ENCODE measurements at places on chromosomes 13 and 19.
A peak's percentile ranks its signal among the peaks of the same experiment; 100 is the strongest.

- no peak for DNase-seq
Observed at GRCh38 chr13:24008679-24009078, 111.4 kb upstream of the C1QTNF9B start.

DNA sequence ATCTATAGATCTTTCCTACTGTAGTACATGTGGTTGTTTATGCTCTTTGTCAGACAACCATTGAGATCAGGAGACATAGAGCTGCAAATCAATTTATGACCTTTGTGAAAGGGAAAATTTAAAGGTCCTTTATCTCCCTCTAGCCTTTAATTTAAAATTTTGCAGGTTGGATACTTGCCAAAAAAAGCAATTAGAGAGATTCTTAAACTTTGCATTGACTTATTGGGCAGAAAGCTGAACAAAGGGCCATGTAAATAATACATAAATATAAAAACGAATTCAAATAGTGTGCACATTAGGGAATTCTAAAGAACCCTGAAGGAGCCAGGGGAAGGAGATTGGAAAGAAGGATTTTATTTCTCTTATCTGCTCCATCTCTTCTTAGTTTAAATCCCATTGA is 22.0 kb upstream of the RB1 start:
- DNase-seq: peak; percentile 9

- DNase-seq: no peak
Observed at GRCh38 chr13:50323440-50324065, 308.3 kb downstream of the KCNRG start.

GRCh38 chr13:98606296-98606695 is 29.4 kb upstream of the STK24 start:
- DNase-seq: no peak

DNA sequence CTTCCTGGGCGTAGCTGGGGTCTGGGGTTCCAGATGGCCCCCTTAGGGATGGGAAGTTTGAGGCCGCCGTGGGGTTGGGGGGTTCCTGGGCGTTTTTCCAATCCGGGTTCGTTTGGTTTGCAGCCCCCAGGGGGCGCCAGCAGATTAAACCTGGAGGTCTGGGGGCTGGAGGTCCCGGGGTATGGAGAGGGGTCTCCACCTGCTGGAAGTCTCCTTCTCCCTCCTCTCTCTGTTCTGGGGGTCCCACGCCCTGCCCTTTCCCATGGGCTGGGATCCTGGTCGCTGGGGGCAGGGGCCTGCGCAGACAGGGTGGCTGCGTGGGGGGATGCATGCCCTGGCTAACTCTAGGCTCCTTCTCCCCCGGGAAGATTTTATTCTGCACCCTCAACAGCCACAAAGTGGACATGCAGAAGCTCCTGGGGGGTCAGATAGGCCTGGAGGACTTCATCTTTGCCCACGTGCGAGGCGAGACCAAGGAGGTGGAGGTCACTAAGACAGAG is 899 bp downstream of the GIPC3 start:
- peak; percentile 6 for DNase-seq

GRCh38 chr19:50645107-50645506 is 4.1 kb upstream of the C19orf81 start:
- DNase-seq: no peak

- no peak for DNase-seq
Observed at GRCh38 chr19:16012552-16012951, 63.7 kb upstream of the TPM4 start.

- peak; percentile 92 for DNase-seq
Observed at GRCh38 chr13:91162180-91162579, 185.3 kb upstream of the MIR17HG start.

DNA sequence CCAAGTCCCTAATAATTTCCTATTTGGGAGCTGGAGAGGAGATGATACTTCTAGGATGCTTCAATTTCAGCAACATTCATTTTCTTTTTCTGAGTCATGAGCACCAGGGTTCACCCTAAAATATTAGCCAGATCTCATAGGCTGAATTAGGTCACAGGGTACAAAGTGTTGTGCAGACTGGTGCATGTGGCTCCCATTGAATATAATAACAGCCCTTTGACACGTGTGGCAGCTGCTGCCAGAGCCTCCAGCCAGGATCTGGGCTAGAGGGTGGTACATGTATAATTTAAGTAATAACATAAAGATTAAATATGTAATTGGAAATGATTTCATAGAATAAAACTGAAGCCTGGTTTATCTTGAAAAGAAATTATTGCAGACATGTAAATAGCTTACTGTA is 244.9 kb downstream of the ATP8A2 start:
- no peak for DNase-seq

GRCh38 chr19:43572171-43572588 is 3.1 kb downstream of the XRCC1 start:
- DNase-seq: peak; percentile 44

GRCh38 chr19:55099557-55100506 is 17.6 kb downstream of the PPP1R12C start:
- no peak for DNase-seq

- DNase-seq: no peak
Observed at GRCh38 chr19:17505223-17505622, 6.2 kb upstream of the PGLS start.

DNA sequence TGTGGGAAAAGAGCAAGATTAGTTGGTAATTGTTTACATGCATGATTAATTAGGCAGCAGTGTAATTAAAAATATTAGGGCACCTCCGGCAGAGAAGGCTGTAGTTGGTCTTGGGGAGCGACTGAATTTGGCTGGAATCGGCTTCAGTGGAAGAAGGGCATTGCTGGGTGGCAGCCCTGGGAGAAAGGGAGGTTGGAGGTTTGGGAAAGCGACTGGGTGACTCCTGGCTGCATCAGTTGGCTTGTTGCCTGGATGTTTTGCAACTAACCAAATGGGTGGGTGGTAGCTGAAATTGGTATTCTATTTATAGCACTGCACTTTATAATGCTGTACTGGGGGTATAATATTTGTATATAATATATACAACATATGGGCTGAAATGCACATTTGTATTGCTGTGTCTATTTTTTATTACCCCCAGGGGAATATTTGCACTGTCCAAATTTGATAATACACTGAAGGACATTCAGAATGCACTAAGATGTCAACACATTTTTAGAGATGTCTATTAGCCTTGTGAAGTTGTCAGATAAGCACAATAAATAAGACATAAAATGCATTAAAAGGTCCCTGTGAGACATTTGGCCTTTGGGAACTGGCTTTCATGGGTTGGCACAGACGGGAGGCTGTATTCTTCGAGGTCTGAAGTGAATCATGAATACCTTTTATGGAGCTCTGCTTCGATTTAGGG is 1.7 kb downstream of the B3GLCT start:
- DNase-seq: no peak

GRCh38 chr19:33252971-33253370 is 27.3 kb upstream of the SLC7A10 start:
- DNase-seq: no peak

DNA sequence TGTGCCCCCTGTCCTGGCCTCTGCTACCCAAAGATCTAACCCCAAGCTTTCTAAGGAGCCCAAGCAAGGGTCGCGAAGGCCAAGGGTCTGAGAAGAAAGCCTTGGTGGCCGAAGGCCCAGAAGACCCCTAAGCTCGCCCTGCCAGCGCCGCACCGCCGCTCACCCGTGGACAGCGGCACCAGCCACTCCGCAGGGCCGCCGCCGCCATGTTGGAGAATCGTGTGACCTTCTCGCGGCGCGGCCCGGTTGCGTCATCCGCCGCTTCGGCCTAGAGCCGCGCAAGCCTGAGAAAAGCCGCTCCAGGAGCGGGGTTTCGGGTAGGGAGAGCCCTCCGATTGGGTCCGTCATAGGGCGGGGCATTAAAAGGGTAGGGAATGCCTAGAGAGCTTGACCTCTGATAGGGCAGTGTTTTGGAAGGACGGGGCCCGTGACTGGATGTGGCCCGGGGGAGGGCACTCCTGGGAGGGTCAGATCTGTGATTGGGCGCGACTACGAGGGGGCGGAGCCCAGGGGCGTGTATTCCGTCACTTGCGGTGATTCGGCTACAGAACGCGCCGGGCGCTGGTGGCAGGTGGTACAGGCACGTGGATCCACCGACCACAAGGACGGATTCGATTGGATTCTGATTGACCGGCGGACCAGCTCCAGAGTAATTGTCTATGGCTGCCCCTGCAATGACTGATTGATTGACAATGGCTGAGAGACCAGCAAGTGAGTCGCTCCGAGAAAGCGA is at the start of gene TIMM44:
TIMM44 (minus strand) TSS at position 223 of the 733 bp plus-strand sequence; CDS start at position 208, 15 bp downstream.
- peak; percentile 98 for DNase-seq

GRCh38 chr13:23777575-23777870 is 111.7 kb downstream of the MIPEP start:
- no peak for DNase-seq

GRCh38 chr13:83876546-83876945 is 5.7 kb downstream of the SLITRK1 start:
- no peak for DNase-seq

DNA sequence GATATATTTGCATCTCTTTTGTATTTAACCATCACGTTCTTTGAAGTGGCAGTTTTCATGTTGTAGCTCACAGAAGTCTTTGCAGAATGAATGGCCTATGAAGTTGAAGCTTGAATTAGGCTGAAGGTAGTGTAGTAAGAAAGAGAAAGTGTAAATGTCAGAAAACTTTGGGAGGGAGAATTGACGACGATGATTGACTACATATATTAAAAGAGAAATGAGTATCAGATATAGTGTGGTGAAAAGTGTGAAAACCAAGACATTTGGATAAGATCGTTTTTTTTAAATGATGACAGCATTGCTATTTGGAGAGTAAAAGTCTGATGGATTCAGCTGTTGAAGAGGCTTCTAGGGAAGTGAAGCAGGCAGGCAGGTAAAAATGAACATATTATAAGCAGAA is 14.6 kb upstream of the GPC5 start:
- no peak for DNase-seq

GRCh38 chr19:4326837-4327251 is 11.8 kb downstream of the STAP2 start:
- no peak for DNase-seq

DNA sequence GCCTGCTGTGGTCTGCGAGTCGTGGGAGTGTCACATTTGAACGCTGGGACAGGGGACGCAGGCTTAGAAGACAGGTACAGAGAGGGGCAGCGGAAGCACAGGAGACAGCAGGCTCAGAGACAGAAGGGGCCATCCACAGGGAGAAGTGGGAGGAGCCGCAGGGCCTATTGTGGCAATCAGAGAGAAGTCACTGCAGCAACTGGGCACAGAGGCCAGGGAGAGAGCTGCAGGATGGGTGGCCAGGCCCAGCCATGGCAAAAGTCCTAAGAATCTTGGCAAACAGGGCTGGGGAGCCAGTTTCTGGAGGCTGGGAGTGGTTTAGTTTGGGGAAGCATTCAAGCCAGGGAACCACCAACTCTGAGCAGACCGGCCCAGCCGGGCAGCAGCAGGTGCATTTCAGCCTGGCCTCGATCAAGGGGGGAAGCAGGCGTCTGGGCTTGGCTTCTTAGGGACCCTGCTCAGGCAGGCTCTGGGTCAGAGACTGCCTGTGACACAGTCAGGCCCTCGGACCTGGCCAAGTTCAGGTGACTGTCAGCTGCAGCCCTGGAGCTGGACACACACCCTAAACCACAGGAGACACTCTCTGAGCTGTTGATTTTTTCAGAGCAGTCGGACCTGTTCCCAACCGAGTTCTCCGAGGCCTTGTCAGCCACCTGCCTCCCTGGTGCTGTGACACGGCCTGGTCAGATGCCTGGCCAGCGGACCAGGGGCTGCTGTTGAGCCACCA is 11.8 kb downstream of the SH3GL1 start:
- DNase-seq: no peak

GRCh38 chr19:34120846-34121639 is 51.3 kb upstream of the LSM14A start:
- DNase-seq: no peak

DNA sequence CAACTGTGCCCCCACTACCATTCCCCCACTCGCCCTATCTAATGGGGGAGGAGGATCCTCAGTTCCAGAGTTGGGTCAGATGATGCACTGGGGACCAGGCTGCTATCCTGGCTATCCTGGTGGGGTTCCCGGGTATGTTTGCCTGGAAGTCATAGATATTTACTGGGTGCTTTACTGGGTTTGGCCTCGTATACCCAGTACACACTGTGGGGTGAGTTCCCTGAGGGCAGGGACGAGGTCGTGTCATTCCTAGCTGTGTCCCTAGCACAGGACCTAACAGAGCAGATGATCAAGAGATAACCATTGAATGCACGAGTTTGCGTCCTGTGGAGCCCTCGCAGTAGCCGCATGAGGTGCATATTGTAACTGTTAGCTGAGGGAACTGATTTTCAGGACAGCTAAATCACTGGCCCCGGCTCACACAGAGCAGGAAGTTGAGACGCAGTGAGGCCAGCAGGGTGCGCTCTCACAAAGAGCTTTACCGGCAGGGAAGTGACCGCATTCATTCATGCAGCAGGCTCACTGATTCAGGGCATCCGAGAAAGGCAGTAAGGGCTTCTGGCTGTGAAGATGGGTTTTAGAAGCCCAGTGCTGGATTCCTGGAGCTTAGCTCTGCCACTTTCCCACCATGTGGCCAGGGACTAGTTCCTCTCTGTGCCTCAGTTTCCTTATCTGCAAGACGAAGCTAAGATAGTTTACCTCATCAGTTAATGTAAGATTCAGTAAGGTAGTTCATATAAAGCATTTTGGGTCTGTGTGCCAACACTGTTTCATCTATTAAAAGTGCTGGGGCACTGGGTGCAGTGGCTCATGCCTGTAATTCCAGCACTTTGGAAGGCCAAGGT is 6.0 kb downstream of the RUVBL2 start:
- DNase-seq: peak; percentile 18

DNA sequence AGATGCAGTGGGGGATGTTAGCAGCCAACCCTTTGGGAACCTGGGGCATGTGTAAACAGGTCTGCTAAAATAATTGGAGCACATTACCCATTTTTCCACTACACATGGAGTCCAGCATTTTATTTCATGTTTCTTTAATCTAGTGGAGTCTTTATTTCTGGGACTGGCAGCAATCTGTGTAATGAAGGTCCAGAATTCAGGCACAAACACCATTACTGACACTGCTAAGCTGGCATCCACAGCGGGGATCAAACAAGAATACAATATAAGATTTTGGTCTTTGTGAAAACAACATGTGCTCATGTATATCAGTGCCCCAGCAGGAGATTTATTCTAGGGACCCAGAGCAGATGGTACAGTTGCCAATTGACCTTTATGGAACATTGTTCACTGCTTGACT is 1587.0 kb upstream of the PRR20A start:
- DNase-seq: peak; percentile 93

GRCh38 chr19:53947624-53948023 is 15.1 kb upstream of the CACNG8 start:
- DNase-seq: no peak
